ENCODE measurements at places on chromosomes 4 and X.

GRCh38 chr4:183506389-183506735, 1.5 kb downstream of the ING2 start:
- DNase-seq = no peak

DNA sequence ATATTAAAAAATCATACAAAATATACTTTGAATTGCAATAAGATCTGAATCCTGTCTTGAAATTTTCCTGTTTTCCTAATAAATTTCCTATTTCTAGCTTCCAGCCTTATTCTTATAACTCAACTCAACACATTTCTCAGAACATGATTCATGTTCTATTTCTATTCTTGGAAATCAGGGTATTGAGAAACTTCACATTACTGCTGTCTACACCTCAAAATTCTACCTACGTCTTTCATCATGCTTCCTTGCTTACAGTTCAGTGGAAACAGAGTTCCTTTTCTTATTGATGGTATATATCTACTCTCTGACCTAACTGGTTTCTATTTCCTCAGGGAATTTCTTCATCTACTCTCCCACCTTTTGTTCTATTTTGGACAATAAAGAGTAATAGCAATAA, 2139.0 kb downstream of the ARAP2 start:
- no peak for DNase-seq

DNA sequence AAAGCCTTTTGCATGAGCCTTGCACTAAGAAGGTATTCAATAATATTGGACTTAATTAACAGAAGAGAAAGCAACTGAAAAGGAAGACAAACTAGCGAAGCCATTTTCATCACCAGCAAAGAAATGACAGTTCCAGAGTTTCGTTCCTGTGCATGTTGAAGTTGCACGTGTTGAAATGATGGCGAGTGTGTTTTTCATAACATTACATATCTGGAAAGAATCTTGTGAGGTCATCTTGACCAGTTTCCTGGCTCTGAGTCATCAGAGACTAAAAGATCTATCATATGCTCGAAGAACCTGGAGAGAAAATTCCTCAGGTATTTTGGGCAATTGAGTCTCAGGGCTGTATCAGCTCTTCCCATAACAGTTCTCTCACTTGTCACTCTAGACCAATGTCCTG, 106.2 kb upstream of the MAML3 start:
- no peak for DNase-seq

GRCh38 chr4:119653990-119654389, 25.4 kb upstream of the PDE5A start:
- no peak for DNase-seq

DNA sequence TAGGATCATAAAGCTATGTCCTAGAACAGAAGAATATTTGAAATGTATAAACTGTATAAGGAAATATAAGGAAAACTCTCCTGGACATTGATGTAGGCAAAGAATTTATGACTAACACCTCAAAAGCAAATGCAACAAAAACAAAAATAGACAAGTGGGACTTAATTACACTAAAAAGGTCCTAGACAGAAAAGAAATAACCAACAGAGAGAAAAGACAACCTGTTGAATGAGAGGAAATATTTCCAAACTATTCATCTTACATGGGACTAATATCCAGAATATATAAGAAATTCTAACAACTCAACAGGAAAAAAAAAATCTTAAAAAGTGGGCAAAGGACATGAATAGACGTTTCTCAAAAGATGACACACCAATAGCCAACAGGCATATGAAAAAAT, 54.4 kb upstream of the PRDX4 start:
- no peak for DNase-seq

GRCh38 chrX:68132749-68133148, 300.5 kb downstream of the OPHN1 start:
- no peak for DNase-seq

DNA sequence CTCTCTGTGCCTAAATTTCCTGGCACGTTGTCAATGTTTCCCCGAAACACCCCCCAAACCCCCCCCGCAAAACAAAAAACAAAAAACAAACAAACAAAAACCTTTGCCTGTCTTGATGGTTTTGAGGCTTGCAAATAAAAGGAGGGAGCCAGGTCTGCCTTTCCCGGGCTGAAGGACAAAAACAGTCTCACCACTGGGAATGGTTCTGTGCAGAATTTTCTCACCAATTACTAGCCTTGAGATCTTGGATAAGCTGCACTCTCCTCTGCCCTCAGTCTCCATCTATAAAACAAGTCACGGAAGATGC, 15.5 kb downstream of the NKX3-2 start:
- no peak for DNase-seq

DNA sequence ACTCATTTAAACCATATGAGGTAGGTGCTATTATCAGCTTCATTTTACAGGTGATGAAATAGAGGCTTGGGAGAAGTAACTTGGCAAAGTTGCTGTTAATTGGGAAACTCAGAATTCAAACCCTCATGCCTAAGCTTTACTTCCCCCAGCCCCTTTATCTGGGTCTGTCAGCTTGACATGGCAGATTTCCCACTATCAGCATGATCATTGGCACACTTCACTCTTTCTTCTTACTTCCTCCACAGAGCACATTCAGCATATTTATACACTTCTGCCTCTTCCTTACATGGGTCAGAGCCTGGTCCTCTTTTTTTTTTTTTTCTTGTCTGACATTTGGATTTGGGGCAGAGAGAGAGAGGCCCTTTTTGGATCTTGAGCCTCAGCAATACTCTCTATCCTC, 56.5 kb upstream of the ARX start:
- peak; percentile 32 for DNase-seq

- DNase-seq = no peak
Observed at GRCh38 chr4:103422467-103423219, 224.5 kb upstream of the CENPE start.

DNA sequence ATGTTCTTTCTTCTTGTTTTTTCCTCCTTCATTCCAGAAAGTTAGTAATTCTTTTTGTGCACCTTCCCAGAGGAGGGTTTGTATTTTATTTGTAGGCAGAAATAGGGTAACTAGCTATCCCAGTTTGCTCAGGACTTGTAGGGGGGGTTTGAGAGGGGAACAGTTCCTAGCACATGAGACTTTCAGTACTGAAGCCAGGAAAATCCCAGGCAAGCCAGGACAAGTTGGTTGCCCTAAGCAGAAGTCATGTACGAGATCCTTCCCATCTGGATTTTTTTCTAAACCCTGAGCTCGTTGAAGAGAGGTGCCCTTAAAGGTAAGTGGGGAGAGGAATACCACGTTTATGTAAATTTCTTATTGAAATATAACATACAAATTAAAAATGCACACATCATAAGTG, 15.6 kb upstream of the TAB3 start:
- no peak for DNase-seq

GRCh38 chrX:116277351-116278225, 107.0 kb downstream of the AGTR2 start:
- DNase-seq = no peak

DNA sequence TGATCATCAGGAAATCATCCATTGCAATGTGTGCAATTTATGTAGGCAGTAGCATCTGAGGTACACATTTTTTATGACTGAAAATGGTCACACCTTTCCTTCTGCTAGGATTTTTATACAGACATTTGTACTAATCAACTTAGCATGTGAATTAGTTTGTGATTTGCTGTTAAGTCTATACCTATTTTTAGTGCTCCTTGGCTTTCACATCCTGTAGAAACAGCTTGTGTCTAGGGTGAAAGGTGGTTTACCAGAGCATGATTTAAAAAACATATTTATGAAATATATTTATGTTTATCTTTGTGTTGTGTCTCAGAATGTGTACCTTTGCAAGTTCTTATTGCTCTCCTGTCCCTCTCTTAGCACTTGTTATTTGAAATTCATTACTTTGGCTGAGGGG, 916.0 kb downstream of the TECRL start:
- DNase-seq = no peak

- no peak for DNase-seq
Observed at GRCh38 chr4:120658772-120659171, 263.8 kb downstream of the PRDM5 start.

DNA sequence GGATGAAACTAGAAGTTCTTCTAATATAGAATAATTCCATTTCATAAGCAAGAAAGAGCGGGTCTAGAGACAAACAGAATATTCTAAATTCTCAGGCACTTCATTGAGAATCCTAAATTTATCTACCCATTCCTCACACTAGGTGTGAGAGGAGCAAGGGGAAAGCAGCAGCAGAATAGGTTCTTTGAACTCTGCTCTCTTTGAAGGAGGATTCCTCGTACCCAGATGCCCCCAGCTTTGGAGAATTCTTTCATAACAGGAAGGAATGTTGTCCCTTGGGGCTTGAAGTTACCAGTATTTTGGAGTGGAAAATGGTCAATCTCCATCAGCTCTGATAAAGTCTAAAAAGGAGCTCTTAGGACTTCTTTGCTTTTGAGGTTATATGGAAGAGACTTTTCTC, 59.7 kb upstream of the RASGEF1B start:
- no peak for DNase-seq

DNA sequence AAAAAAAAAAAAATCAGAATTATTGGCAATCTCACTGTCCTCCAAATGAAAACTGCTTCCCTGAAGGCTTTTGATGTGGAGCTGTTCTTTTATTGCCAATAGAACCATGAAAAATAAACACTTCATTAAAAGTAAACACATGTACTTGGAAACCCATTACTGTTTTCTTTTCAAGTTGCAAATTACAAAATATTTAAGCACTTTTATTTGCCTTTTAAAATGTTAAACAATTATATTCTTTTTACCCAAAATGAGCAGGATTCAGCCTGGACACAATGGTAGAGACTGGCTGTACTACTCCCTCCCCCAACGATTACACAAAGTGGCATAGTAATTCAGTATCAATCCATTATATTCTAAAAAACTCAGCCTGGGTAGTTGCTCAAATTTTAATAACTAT, 60.9 kb downstream of the SH2D1A start:
- DNase-seq = no peak

- DNase-seq = peak; percentile 82
Observed at GRCh38 chr4:118284169-118284568, 68.6 kb downstream of the PRSS12 start.

- DNase-seq = peak; percentile 9
Observed at GRCh38 chr4:8201321-8201781, 2.3 kb downstream of the SH3TC1 start.

DNA sequence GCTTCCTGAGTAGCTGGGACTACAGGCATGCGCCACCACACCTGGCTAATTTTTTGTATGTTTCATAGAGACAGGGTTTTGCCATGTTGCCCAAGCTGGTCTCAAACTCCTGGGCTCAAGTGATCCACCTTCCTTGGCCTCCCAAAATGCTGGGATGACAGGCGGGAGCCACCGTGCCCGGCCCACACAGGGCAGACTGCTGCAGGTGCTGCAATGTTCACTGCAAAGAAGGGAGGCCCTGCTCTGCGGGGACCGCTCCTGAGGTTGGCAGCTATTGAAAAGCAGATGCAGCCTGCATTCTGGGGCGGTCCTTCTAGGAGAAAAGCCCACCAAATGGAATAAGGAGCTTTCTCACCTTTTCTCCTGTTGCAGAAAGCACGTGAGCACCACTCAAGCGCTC, 5.0 kb downstream of the ARSD start:
- DNase-seq = no peak

DNA sequence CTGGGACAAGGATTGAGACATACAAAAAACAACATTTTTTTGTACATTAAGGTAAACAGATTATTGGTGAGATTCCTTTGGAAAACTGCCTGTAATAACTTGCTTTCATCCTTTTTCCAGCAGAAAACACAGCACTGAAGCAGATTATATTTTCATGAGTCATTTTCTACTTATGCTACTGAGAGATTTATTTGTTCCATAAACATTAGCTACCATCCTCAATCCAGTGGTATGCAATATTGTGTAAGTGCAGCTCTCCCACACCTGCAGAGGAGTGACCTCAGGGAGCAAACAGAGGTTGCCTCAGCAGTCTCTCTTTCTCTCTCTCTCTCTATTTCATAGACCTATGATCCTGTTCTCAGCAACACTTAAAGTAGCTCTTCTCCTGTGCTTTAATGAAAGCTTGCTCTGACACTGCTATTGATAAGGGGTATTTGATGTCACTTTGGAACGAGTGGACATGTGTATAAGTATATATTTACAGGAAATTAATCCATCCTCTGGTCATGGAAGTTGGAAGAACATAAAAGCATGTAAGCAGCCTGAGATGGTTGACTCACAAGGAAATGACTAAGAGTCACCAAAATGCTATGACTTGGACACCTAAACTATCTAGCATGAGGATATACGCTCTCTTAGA, 163.7 kb upstream of the SPANXC start:
- DNase-seq = no peak

- no peak for DNase-seq
Observed at GRCh38 chr4:139299536-139299935, 1.8 kb upstream of the NAA15 start.

DNA sequence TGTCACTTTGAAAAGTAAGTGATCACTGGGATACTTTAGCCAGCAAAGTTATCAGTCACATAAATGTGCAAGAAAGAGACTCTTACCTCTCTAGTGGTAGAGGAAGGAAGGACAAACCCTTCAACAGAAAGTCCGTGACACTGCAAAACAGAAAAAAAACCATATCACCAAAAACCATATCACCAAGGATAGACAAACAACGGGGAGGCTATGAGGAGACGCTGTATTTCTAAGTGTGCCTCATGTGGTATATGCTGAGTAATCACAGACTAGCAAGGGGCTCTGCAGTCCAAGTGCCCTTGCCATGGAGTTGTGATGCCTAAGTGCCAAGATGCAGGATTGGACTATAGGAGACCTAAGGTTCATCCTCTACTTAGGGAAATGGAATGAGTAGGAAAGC, 11.5 kb upstream of the HDAC8 start:
- DNase-seq = no peak

DNA sequence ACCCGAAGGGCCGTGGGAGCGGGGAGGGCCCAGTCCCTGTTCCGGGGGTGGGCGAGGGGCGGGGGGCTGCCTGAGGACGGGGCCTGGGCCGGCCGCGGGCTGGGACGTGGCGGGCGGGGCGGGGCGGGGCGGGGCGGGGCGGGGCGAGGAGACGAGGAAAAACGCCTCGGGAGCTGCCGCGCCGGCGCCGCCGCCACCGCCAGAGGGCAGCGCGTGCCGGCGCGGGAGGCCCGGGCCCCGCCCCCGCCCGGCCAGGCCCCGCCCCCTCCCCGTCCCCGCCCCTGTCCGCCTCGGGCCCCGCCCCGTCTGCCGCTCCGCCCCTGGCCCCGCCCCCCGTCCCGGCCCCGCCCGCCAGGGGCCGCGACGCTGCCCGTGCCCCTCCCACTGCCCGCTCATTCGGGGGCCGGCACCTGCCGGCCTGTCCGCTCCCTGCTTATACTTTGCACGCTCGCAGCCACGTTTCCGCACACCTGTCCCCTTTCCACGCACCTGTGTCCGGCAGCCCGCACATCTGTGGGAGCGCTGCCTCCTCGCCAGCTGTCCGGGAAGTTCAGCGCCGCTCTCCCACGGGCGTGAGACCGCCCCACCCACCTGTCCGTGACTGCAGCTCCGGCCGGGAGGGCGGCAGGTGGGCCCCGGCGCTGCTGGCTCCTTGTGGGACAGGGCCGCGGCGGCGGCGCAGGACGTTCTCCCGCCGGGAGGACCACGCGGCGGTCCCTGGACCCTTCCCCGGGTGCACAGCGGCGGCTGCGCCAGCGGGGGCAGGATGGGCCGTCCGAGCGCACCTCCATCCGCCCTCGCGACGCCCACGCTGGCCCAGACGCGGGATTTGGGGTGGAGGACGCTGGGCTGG, 1.7 kb upstream of the FGFRL1 start:
- peak; percentile 46 for DNase-seq

- peak; percentile 37 for DNase-seq
Observed at GRCh38 chrX:110123331-110123782, 120.4 kb downstream of the TMEM164 start.

GRCh38 chr4:20676501-20677197, 23.6 kb upstream of the PACRGL start:
- DNase-seq = no peak
